Stimulated activated naive CD4-positive, alpha-beta T cell (primary cell): ENCODE measurements at places on chromosomes 5 and 9.
A peak's percentile ranks its signal among the peaks of the same experiment; 100 is the strongest.

GRCh38 chr5:39206630-39207321 is 12.6 kb downstream of the FYB1 start:
- no peak for DNase-seq

DNA sequence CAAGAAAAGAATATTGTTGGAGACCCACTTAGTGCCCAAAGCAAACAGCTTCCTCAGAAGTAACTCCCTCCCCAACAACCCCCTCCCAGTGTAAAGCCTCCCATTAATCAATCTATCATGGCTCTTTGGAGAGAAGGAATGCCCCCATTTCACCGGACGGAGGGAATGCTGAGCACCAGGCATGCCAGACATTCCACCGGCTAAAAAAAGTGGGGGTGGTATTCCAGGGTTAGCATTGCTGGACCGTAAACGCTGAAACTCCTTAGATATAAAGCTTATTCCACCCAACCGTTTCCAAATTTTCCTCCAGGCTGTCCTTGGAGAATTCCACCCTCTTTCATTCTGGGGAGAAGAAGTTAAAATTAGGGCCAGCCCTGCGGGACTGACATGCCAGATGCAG is 363 bp upstream of the MAMDC2 start:
- no peak for DNase-seq

GRCh38 chr9:99491408-99492158 is 269.5 kb downstream of the SEC61B start:
- no peak for DNase-seq

- no peak for DNase-seq
Measured at GRCh38 chr9:23567516-23568165, 258.4 kb downstream of the ELAVL2 start.

DNA sequence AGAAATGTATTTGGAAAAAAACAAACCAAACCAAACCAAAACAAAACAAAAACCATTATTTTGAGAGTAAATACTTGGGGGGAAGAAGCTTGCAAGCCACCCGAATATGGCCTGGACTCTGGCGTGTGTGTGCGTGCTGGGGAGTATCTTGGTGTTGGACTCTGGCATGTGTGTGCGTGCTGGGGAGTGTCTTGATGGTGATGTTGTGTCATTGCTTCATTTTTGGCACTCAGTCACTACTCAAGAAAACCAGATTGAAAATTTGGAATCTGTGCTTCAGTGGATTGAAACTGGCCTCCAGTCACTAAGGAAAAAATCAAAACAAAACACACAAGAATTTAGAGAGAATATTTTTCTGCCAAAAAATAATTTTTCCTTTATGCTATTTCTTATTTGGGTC is 76.1 kb downstream of the ARRDC3 start:
- no peak for DNase-seq

- no peak for DNase-seq
Measured at GRCh38 chr9:113973963-113974413, 97.9 kb downstream of the ZNF618 start.

DNA sequence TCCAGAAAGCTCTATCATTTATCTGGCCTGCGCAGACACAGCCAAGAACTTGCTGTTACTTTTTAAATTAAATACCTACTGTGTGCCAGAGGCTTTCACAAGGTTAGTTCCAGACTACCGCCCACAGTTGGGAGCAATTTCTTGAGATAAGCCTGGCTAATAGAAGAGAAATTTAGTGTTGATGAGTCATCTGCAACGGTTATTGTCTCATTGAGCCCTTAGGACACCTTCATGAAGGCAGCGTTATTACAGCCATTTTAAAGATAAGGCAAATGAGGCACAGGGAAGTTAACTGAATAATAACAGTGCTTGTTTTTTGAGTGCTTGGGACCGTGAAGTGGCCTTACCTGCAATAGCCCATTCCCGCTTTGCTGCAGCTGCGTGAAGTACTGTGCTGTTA is 292.9 kb upstream of the MSX2 start:
- DNase-seq: no peak

DNA sequence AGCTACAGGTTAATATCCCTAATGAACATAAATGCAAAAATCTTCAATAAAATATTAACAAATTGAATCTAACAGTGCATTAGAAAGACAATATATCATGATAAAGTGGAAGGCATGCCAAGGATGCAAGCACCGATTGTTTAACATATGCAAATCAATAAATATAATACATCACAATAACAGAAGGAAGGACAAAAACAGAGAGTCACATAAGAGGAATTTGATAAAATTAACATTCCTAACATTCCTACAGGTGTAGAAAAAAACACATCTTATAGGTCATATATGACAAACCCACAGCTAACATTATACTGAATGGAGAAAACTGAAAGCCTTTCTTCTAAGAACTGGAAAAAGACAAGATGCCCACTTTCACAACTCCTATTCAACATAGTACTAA is 297.0 kb downstream of the CDH18 start:
- DNase-seq: no peak

DNA sequence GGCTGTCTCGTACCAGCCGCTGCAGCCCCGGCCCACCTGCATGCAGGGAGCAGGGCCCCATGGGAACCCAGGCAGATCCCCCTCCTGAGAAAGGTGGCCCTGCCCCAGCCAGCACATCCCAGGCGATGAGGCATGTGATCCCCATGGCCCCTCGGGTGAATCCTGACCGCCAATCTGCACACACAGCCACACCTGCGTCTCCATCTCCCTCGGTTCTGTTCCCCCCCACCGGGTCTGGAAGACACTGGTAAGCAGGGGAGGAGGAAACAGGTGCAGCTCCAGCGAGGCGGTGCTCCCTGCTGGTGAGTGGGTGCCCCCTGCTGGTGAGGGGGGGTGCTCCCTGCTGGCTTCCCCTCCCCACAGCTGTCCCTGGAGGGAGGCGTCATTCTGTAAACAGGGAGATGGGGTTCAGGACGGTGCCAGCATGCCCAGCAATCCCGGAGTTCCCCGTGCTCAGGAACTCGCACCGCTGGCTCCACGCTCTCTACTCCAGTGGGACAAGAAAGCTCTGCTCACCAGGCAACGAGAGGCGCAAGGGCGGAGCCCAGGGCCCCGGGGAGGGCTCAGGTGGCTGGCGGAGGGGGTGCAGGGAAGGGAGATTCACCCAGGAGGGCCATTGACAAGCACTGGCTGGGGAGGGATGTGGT is 28.4 kb upstream of the SLC12A7 start:
- peak; percentile 71 for DNase-seq

DNA sequence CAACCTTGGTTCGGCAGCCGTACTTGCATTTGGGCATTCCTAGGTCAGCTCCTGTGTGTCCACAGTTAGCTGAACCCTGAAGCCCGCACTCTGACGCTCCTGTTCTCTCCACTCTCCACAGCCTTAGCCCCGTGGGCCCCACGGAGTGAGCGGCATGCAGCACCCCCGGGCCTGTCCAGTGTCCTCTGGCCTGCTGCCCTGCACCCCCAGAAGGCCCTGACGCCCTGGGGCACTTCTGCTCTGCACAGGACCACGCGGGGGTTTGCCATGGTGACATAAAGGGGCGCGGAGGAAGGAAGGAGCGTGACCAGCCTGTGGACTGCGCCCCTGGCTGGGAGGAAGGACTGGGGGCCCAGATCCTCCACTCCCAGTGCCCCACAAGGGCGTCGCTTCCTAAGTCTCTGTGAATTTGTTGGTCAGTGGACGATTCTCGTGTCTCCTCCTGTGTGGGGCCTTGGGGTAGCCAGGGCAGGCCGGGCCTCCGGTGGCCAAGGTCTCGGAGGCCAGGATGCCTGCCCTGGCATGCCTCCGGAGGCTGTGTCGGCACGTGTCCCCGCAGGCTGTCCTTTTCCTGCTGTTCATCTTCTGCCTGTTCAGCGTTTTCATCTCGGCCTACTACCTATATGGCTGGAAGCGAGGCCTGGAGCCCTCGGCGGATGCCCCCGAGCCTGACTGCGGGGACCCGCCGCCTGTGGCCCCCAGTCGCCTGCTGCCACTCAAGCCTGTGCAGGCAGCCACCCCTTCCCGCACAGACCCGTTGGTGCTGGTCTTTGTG is 13.0 kb downstream of the NDST1 start:
- no peak for DNase-seq

DNA sequence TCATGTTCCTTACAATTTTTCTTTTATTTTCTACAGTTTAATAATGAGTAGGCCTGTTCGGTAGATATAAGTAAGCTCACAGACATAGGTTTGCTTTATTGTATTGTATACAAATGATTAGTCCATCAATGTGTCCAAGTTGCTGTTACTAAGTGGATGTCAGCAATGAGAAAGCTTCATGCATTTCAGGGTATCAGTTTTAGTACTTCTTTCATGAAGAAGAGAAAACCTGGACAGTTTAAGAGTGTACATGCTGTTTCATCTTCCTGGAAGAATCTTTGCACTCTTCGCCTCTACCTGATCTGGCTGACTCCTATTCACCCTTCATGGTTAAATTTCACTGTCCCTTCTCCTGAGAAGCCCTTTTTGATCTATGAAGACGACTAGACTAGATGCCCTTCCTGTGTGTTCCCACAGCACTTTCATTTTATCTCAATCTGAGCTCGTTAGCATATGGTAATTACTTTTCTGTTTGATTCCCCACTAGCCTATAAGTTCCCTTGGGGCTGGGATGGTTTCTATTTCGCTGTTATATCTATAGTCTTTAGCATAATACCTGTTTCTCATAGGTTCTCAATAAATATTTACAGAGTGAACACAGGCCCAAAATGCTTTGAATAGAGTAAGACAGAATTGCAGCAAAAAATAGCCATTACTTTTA is 70.7 kb downstream of the CETN3 start:
- DNase-seq: no peak

DNA sequence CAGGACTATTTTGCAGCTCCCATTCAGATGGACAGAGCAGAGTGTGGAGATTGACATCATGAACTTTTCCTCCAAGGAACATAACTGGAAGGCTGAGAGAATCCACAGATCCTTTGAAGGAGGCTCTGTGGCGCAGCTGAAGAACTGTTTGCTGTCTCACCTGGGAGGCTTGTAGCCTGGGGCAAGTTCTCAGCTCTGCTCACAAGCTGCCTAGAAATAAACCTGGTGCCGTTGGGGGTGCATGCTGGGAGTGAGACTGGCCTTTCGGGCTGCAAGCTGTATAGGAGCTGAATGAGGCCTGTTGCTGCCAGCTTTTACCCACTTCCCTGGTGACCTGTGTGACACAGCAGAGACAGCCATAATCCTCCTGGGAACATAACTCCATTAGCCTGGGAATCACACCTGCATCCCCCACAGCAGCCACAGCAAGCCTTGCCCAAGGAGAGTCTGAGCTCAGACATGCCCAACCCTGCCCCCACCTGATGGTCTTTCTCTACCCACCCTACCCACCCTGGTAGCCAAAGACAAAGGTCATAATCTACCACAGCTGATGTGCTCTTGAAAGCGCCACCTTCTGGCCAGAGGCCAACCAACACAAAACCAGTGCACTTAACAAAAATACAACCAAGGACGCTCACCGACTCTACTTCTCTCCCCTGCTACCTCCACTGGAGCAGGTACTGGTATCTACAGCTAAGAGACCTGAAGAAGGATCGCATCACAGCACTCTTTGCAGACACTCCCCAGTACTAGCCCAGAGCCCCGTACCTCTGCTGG is 205.1 kb upstream of the MRPS30 start:
- no peak for DNase-seq

DNA sequence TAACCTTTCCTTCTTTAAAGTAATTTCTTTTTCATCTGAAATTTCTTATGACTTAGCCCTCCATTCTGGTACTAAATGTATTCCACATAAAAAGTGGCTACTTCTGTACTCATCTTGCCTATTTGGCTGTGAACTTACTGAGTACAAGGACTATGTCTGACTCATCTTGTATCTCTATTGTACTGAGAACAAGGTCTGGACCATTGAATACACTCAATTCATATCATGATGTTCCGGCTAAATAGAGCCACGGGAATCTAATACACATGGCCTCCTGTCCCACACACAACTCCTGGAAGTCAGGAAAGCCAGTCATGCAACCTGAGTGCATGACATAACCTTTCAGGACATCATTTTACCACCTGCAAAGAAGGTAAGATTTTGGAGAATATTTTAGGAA is 203.9 kb downstream of the PLK2 start:
- no peak for DNase-seq

DNA sequence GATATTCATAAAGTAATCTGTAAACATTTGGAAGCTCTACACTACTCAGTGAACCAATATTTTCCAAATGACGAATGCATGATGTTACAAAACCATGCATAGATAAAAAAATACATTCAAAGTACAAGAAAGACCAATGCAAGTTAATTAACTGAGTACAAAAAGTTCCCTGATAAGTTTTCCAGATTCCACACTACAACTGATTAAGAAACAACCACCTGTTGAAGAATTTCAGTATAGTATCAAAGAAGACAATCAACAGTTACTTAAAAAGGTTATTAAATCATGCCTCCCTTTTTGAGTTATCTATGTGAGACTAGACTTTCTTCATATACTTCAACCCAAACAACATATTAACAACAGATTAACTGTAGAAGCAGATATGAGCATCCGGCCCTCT is 192.4 kb downstream of the ARL15 start:
- no peak for DNase-seq

DNA sequence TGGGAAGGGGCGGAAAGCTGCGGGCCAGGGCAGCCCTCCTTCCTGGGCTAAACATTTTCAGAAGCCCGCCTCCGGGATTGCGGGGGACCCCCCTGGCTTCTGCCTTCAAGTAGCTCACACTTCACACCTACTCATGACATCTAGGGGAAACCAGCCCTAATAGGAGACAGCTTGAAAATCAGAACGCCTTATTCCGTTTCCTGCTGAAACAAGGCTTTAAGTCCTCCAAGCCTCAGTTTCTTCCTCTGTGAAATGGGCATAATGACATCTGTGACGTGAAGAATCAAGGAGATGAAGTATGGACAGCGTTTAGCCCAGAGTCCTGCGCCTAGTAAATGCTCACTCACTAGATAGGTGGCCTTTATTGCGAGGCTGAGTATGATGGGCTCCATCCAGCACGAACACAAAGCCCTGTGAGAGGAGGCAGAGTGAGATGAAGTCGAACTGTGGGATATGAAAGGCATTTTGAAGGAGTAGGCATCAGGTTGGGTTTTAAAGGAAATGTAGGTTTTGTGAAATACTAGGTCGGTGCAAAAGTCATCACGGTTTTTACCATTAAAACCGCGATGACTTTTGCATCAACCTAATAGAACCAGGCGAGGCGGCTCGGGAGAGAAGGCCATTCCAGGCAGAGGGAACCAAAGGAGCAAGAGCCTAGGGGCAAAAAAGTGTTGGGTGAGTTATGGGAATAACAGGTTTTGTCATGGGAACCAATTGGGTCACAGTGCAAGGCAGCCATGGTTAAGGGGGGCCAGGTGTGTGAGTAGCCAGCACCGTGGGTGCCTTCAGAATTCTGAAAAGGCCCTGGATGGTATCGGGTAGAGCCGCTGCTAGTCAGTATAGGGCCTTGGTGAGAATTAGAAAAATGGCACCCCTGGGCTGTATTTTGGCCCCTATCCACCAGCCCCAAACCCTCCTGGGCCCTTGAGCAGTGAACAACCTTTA is 1.0 kb upstream of the TSC1 start:
- no peak for DNase-seq

GRCh38 chr9:33942471-33943083 is 106.1 kb downstream of the UBAP2 start:
- no peak for DNase-seq

DNA sequence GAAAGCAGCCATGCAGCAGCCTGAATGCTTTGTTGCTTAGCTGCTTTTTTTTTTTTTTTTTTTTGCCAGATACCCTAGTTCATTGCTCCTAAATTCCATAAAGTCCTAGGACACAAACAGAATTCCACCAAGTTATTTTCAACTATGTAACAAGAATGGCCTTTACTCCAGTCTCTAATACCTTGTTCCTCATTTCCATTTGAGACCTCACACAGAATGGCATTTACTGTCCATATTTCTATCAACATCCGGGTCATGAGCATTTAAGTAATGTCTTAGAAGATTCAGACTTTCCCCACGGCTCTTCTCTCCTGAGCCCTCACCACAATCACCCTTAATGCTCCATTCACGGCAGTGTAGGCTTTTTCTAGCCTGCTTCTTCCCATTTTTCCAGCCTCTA is 31.7 kb upstream of the FBXW11 start:
- DNase-seq: no peak
